ENCODE measurements at places on chromosomes 16 and 17.

DNA sequence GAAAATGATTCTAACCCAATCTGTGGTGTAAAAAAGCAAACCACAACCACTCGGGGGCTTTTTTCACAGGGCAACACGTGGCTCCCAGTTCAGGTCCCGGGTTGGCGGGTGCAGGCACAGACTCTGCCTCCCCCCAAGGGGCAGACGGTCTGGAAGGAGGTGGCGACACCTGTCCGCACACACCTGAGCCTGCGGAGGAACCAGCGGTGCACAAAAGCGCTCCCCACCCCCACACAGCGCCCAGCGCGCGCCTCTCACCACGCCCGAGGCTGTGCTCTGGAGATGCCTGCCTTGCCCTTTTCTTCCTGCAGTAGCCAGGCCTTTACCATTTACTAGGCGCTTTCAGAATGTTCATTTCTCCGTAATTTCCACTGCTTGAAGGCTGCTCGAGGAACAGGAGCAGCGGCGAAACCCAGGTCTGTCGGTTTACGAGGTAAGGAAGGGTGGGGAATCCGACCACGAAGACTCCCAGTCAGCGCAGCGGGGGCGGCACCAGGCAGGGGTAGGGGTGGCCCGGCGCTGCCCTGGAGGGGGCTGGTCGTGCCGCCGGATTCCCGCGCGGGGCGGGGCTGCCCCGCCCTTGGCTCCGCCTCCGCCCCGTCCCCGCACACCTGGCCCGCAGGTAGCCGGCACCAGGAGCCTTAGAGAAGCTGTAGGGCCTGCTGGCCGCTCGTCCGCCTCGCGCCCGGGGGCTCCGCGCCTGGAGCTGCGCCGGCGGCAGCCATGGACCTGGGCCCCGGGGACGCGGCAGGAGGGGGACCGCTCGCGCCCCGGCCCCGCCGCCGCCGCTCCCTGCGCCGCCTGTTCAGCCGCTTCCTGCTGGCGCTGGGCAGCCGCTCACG, at the start of gene USP43:
TSS of gene USP43 (plus strand) at position 608 of the 842 bp plus-strand sequence. CDS start at position 724, 116 bp downstream.
- DNase-seq: no peak

GRCh38 chr16:47965439-47965838, 190.4 kb downstream of the ABCC12 start:
- DNase-seq: no peak

DNA sequence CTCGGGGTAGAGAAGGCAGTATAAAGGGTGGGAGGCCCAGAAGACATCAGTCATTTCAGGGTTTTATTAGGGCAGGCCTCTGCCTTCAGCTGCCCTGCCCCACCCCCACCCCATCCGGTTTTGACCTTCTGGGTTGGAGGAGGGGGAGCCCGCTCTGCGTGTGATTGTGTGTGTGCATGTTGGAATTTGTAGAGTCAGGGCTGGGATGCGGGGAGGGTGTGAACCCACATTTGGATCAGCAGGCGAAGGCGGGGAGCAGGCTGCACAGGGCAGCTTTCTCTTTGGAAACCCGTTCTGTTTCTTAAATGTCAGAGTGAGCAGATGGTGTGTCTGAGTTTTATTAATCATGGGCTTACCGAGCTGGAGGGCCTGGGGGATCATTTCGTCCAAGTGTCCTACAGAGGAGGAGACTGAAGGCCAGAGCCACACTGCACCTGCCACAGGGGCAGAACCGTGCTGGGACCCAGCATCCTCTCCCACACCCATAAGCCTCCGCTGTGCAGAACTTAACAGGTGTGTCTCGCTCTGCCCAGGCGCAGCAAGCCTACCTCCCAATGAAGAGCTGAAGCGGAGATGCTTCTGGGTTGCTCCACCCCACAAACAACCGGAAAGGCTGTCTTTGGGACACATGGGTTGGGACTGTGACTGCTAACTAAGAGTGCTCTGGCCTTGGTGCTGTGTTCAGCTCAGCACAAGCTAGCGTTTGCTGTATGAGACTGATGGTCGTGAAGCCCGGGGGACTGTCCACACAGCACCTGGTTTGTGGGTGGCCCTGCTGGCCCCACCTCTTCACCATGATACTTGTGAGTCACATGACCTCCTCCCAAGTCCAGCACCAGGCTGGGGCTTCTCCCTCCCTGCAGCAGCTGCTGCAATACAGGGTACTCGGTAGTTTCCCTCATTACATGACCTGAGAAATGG, 70.9 kb upstream of the GSE1 start:
- no peak for DNase-seq

DNA sequence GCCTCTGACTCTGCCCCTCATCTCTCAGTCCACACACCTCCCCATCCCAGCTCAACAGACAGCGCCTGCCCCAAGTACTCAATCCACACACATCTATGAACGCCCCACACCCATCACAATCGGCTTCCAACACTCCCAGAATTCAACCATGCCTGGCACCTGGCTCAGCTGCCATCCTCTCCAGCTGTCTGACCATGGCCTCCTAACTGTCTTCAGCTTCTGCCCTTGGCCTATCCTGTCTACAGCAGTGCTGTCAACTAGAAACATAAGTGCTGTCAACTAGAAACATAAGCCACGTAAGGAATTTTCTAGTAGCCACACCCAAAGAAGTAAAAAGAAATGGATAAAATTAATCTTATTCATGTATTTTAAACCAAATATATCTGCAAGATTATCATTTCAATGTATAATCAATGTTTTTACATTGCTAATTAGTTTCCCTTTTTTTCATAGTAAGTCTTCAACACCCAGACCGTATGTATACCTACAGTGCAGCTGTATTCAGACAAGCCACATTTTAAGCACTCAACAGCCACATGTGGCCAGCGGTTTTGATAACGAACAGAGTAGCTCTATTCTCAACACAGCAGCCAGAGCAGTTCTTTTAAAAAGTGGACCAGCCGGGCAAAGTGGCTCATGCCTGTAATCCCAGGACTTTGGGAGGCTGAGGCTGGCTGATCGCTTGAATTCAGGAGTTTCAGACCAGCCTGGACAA, 48.6 kb upstream of the ZNF423 start:
- no peak for DNase-seq

- peak; percentile 48 for DNase-seq
Measured at GRCh38 chr17:43673516-43674323, 12.0 kb upstream of the MEOX1 start.

DNA sequence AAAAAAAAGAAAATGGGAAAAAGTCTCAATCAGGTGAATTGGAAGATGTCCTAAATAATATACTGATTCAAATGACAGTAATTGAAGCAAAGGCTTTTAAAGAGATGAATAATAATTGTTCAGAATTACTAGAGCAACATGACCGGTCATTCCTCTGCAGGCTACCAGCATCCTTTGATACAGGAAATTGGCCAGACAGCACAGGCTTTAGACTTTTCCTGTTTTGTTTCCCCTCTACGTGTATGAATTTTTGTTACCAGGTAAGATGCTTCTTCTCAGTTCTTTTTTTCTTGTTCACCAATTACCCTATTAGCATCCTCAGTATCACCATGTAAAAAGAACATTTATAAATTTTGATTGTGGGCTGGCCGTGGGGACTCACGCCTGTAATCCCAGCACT, 77.5 kb downstream of the RPGRIP1L start:
- DNase-seq: no peak

GRCh38 chr17:64230791-64231408, 32.2 kb downstream of the TEX2 start:
- no peak for DNase-seq

DNA sequence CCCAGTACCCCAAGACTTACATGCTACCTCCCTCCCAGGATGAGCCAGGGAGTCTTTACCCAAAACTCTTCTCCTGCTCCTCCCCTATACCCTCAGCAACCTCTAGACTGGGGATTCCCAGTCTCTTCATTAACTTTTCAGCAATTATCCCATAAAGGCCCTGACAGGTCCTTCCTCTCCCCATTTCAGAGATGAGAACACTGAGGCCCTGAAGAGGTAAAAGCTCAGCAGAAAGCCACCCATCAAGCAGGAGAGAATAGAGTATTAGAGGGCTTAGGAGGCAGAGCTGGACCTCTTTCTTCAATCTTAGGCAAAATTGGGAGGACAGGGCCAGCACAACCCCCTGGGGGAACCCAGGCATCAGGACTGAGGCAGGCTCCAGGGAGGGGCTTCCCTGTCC, 5.9 kb upstream of the SP6 start:
- DNase-seq: no peak

DNA sequence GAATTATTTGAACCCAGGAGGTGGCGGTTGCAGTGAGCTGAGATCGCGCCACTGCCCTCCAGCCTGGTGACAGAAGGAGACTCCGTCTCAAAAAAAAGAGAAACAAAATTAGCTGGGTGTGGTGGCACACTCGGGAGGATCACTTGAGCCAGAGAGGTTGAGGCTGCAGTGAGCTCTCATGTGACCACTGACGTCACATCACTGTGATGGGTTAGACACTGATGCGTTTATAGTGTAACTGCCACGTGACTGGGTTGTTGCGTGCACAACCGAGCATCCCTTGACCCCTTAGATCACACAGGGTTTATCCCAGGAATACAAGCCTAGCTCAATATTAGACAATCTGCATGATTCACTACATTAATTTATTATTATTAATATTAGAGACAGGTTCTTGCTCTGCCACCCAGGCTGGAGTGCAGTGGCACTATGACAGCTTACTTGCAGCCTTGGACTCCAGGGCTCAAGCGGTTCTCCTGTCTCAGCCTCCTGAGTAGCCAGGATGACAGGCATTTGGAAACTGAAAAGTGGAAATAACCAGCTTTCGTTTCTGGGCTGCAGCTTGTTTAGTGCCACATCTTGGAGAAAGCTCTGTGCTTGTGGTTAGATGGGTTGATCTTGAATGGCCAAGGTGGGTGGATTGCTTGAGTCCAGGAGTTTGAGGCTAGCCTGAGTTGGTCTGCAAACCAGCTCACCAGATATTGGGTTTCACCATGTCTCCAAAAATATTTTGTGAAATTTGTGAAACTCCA, 26.4 kb upstream of the ABR start:
- DNase-seq: no peak

DNA sequence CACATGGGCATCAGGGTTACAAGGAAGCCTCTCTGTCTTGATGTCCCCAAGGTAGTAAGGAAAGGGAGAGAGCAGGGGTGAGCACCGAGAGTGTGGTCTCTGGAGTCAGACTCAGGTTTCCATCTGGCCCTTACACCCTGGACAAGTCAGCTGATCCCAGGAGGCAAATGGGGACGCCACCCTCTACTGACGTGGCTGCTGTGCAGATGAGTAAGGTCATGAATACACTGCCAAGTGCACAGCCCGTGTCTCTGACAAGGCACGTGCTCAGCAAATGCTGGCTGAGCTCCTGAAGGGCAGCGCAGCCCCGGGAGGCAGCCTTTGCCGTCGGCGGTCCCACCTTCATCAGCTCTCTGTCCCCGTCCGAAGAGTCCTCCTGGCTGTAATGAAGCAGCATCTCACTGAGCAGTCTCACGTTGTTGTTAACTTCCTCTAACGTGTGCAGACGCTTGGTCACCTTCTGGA, 19.4 kb downstream of the GGA3 start:
- DNase-seq: no peak

DNA sequence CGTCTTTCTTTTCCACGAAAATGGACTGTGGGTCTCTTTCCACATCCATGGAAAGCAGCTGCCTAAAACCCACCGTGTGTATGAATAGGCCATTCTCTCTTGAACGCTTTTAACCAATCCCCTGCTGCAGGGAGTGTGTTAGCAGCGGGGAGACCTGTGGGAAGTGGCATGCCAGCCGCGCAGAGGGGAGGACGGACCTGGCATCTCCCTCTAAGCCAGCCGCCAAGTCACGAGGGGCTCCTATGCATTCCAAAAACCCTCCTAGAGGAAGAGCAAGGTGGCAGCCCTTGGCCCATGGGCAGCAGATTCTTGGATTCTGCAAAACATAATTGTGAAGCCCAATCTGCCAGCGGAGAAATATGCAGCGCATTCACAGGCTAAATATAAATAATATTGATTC, 15.4 kb downstream of the RBFOX3 start:
- DNase-seq: no peak

DNA sequence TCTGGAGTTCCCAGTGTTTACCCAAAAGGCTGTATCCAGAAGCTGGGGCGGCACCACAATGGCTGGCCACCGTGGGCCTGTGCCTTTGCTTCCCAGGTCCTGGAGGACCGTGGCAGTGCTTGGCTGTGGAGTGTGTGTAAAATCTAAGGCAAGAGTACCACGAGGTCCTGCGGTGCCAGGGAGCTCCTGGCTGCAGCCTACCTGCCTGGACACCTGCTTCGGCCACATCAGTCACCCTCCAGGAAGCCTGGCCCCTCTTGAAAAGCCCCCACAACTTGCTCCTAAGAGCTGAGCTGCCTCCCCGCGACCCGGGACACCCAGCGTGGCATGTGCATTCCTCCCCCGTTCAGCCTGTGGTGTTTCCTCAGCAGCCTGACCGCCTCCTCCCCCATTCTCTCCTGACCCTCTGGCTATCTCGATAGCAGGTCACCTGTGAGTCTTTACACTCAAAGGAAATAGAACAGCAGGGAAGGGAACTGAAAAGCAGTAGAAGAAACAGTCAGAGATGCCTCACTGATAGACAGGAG, 7.9 kb downstream of the TIMM22 start:
- no peak for DNase-seq

- DNase-seq: no peak
Measured at GRCh38 chr16:57539072-57539796, 2.9 kb upstream of the CCDC102A start.

- no peak for DNase-seq
Measured at GRCh38 chr16:57502048-57502775, 15.9 kb upstream of the DOK4 start.

- no peak for DNase-seq
Measured at GRCh38 chr17:41800601-41801373, 11.0 kb downstream of the P3H4 start.

DNA sequence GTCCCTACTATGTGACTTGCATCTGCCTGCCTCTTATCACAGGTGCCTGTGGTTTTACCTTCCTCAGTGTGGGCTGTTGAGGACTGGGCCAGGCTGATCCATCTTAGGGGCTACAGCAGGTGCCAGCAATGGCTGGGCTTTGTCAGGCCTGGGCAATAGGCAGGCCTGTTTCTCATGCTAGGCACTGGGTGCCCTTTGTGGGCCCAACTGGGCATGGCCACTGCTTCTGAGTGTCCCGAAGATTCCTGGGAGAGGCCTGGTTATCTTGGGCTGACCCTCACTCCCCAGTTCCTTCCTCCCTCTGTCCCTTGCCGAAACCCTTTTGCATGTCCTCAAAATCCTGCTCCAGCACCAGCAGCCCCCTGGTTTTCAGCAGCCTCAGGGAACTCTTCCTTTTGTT, 1024.9 kb downstream of the KCNJ18 start:
- no peak for DNase-seq

DNA sequence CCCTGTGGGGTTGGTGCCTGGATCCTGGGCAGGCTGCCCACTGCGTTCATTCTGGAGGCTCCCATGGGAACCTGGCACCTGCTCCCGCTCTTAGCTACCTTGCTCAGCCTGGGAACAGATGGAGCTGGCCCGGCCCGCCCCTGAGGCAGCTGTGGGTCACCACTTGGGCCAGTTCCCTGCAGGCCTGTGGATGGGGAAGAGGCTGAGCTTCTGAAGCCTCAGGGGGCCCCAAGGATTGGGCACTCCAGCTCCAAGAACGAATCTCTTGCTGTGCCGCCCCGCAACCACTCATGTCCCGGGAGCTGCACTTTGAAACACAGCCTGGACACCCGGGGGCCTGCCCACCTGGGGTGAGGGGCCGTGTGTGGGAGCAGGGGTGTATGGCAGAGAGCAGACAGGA, 37.7 kb downstream of the BAHCC1 start:
- DNase-seq: no peak

- DNase-seq: no peak
Measured at GRCh38 chr16:53523126-53523804, 20.3 kb upstream of the AKTIP start.

GRCh38 chr16:79069121-79069520, 531.4 kb downstream of the MAF start:
- no peak for DNase-seq

GRCh38 chr17:49845321-49845720, 2.5 kb downstream of the TAC4 start:
- DNase-seq: no peak
